ENCODE measurements at places on chromosomes 7 and 10.

DNA sequence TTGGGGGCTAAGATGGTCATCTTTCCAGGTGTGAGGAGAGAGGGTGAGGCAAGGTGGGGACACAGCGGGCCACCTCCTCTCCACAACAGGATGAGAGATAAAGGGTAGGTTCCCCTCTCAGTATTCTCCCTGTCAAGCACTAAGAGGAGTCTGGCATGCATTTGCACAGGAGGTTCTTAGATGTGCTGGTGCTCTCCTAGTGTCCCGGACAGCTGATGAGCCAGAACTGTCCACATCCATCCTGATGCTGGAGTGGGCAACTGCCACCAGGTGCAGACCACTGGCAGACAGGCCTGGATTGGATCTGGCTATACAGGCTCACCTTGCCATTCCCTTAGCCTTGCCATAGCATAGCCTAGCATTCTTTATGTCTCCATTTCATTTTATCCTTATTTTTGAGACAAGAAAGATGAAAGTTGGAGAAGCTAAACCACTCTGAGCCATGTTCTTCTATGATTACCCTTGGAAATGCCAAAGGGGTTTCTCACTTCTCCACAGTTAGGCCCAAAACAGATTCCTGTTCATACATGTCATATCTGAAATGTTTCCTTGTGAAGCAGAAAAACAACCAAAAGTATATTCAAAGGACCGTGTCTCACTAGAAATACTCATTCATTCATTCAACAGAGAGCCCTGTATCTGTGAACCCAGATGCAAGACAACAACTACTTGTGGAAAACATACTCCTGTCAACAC, 48.8 kb upstream of the ANTXRL start:
- no peak for DNase-seq

GRCh38 chr10:62258926-62259325, 9.7 kb downstream of the RTKN2 start:
- no peak for DNase-seq

GRCh38 chr7:3107889-3108570, 64.4 kb upstream of the CARD11 start:
- DNase-seq: no peak

DNA sequence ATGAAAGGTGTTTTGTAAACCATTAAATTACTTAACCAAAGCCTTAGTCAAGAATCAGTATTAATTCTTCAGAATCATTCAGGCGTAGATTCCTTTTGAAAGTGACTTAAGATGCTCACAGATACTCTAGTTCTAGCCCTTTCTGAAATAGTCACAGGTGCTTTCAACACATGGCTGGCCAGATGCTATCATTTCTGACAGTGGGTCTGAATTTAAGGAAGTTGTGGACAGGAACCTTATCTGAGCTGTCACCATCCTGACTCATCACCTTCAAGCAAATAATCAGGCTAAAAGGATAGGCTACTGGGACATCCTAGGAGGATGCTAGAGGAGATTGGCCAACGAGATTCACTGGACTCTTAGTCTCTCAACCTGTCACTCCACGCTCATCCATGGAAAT, 501.5 kb downstream of the LRMDA start:
- DNase-seq: no peak

DNA sequence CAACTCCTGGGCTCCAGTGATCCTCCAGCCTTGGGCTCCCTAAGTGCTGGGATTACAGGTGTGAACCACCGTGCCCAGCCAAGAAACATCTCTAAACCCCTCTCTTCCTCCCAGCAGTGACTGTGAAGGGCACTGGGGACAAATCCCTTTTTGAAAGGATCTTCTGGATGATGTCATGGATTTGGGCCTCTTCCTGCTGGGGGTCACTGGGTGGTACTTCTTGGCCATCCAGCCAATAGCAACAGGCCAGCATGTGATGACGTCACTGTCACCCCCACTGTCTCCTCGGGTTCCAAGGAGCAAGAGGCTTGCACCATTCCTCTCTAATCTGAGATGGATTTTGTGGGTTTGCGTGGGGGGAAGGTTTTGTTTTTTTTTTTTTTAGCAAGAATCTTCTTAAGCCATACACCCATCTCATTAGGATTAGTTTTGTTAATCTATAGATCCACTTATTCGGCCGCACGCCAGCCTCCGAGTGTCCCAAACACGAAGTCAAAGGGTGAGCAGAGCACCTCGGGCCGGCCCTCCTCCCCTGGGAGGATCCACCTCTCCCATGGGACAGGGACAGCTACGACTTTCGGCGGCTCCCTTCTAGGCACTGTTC, 29.4 kb upstream of the TNRC18 start:
- DNase-seq: peak; percentile 28

DNA sequence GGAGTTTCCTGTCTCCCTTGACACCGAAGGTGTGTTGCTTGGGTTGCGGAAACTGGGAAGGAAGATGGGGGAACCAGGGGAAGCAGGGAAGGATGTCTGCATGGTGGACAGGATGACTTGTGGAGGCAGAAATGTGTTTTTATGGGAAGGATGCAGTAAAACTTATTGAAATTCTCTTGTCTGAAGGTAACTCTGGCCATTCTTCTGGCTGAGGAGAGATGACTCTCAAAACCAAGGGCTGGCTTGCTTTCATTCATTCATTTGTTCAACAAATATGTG, 1.5 kb downstream of the UBTD1 start:
- no peak for DNase-seq

DNA sequence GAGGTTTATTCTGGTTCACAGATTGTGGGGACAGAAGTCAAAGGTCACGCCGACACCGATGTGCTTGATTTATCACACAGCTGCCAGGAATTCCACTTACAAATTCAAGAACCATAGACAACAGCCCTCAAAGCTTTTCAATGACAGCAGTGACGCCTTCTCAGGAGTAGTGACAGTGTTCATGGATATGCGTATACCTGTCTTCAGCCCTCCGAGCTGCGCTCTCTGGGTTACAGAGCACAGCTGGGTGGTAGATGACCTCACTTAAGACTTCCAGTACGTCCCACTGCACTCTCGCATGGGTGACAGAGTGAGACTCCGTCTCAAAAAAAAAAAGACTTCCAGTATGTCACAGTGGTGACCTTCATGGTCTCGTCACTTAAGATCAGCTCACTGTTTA, 108.5 kb downstream of the TCERG1L start:
- DNase-seq: no peak

DNA sequence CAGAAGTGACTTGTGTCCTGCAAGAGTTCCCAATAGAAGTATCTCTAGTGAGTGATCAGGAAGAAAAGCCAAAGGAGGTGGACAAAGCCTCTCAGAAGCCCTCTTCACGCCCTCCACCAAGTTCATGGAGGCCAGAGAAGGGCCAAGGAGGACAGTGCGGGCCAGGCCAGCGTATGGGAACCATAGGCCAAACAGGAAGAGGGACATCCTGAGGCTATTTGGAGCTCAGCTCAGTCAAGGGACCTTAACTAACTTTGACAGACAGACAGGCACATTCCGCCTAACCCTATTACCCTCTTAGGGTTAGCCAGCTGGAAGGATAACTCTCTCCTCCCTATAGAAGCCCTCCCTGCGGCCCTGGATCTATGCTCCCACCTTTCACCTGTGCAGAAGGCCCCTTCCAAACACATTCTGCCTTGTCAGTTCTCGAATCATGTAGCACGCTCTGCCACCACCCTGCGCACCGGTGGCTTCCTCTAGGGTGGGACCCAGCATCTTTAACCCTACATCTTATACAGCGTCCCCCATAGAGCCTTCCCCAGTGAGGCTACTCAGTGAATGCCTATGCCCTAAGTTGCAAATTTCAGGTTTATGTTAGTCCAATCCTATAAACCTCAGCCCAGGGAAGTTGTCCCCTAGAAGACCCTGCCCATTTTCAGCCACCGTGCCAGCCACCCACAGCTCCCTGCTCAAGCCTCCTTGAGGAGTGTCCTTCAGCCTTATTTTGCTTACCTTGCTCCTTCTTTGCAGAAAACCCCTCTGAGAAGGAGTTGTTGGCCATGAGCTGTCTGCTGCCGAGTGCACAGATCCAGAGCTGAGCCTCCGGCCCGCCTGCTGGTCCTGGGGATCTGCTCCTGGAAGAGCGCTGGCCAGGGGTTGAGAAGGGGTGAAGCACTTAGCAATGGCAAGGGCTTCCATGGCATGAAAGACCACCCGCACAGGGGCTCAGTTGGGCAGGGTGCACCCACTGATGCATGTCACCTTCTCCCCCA, 36.9 kb downstream of the FRMPD2 start:
- no peak for DNase-seq

DNA sequence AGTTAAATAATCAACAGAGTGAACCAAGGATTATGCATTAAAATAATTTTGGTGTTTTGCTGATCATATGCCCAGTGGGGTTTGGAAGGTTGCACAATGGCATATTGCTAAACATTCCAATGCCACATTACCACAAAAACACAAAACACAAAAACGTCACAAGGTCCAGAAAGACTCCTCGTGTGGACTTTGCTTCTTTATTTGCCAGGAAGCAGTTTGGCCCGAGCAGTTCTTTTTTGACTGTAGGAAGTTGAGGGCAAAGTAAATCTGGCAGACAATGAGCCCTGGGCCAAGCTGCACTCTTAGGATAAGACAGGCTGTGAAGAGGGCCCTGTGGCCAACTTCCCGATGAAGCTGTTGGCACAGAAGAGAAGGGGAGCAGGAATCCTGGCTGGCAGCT, 39.2 kb upstream of the SLC35B4 start:
- DNase-seq: no peak

- DNase-seq: no peak
Measured at GRCh38 chr10:95284807-95285206, 6.0 kb downstream of the PDLIM1 start.

GRCh38 chr10:96651998-96652431, 65.2 kb upstream of the TM9SF3 start:
- DNase-seq: no peak

DNA sequence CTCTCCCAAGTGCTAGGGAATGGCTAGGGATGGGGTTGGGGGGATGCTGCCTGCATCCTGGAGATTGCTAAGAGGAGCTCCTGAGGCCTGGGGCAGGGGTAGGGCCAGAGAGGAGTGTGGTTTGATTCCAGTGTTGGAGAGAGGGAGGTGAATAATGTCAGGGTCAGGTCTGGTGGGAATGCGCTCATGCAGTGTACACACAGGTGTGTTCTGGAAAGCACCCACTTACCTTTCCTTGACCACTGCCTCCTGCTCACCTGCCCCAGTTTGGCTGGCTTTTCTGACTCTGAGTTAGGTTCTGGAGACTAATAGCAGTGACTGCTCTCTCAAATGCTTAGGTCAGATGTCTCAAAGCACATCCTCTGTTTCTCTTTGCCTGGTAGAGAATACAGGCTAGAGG, 135.4 kb upstream of the BMPER start:
- no peak for DNase-seq

GRCh38 chr7:139675127-139676125, 102.4 kb downstream of the HIPK2 start:
- DNase-seq: peak; percentile 30

DNA sequence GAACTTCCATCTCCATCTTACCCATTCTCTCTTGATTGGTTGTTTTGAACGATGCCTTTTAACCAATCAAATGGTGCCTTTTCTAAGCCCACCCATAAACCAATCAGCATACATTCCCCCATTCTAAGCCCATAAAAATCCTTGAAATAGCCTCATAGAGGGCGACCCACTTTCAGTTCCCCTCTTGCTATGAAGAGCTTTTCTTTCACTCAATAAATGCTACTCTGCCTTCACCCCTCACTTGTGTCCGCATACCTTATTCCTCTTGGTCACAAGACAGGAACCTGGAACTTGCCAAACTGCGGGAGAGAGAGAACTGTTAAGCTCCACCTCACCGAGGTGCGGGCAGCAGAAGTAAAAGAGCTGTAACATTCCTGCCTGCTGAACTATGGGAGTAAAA, 1602.0 kb upstream of the LRRTM3 start:
- DNase-seq: no peak

DNA sequence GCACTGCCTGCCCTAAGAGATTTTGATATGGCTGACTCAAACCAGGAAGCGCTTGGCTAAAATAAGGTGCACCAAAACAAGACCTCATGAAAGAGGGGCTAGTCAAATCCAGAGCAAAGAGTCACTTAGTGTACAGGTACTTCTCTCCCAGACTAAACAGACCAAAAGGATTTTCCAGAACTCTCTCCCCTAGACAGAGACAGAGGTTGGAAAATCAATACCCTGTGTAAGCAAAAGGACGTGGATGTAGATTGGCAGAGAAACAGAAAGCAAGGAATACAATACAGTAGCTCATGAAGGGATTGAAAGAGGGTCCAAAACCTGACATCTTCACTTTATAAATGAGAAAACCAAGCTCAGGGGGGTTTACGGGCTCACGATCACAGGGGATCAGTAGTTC, 83.0 kb upstream of the LRRTM3 start:
- DNase-seq: no peak

GRCh38 chr10:113133497-113134115, 183.6 kb downstream of the TCF7L2 start:
- DNase-seq: peak; percentile 71

- DNase-seq: no peak
Measured at GRCh38 chr10:129622736-129623135, 155.7 kb downstream of the MGMT start.

DNA sequence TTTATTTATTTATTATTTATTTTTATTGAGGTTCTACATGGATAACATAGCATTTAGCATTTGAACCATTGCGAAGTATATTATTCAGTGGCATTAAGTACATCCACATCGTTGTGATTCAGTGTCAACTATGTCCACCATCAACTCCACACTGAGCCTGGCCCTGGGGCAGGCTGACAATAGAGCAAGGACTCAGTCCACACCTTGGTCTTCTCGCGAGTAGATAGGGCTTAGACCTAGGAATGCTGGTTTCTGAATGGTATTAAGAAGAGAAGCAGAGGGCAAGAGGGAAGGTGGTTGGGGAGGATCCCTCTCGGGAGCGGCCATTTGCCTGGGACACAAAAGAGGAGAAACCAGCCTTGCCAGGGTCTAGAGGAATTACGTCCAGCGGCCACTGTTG, 599.2 kb upstream of the MGMT start:
- no peak for DNase-seq

GRCh38 chr10:124381011-124381611, 37.6 kb downstream of the OAT start:
- no peak for DNase-seq

DNA sequence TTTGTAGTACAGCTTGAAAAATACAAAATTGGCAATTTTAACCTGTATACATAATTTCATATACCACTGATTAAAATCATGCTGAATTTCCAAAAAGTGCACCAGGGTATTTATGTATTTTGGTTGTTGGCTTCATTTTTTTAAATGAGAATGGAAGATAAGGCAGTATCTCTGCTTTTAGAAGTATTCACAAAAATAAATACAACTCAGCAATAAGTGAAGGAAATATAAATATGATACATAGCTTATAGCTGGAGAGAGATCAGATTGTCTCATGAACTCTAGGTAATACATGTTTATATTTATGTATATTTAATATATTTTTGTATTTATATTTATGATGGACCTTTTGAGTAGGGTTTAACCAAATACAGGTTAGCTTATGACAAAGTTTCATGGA, 81.0 kb downstream of the KMT2E start:
- DNase-seq: no peak
